ENCODE measurements at places on chromosomes 7 and 10.

- no peak for DNase-seq
Observed at GRCh38 chr10:62637249-62638061, 167.1 kb upstream of the ADO start.

DNA sequence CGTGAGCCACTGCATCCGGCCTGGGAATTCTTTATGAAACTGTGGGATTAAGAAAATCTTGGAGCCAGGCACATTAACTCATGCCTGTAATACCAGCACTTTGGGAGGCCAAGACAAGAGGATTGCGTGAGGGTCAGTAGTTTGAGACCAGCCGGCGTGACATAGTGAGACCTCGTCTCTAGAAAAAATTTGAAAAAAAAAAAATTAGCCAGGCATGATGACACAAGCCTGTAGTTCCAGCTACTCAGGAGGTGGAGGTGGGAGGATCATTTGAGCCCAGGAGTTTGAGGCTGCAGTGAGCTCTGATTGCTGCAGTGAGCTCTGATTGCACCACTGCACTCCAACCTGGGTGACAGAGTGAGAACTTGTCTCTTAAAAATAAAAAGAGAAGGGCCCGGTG is 69.8 kb downstream of the SUGCT start:
- DNase-seq, result no peak

DNA sequence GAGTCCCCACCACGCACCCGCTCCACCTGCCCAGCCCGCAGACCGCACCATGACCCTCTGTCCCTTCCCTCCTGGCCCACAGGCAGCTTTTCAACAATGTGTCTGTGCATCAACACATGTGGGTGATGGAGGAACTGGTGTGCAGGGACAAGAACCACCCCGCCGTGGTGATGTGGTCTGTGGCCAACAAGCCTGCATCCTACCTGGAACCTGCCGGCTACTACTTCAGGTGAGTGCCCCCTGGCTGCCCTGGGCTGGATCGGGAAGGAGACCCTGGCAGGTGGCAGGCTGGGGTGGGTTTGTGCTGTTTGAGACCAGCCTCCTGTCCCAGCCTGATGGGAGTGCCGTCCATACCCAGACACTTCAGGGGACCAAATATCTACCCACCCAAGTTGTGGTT is 69.6 kb downstream of the ZNF727 start:
- DNase-seq, result no peak

DNA sequence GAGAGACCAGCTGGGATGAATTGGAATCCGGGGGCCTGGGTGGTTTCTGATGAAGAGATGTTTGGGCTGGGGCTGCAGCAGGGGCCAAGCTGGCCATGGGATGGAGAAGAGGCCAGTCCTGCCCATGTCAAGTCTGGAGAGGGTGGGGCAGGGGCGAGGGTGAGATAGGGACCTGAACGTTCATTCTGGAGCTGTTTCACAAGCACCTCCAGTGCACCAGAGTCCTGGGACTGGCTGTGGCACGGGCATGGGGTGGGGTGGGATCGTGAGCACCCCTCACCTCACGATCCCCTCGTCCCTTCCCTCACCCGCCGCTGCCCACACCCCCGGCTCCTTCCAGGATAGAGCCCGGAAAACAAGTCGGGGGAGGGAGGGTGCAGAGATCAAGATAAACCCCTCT is 25.8 kb upstream of the PSMG3 start:
- DNase-seq, result no peak

GRCh38 chr7:47256016-47256415 is 325.9 kb downstream of the TNS3 start:
- no peak for DNase-seq

- DNase-seq, result no peak
Observed at GRCh38 chr7:13692548-13692947, 296.9 kb downstream of the ETV1 start.

- DNase-seq, result peak; percentile 89
Observed at GRCh38 chr7:2399848-2400587, 3.4 kb upstream of the CHST12 start.

DNA sequence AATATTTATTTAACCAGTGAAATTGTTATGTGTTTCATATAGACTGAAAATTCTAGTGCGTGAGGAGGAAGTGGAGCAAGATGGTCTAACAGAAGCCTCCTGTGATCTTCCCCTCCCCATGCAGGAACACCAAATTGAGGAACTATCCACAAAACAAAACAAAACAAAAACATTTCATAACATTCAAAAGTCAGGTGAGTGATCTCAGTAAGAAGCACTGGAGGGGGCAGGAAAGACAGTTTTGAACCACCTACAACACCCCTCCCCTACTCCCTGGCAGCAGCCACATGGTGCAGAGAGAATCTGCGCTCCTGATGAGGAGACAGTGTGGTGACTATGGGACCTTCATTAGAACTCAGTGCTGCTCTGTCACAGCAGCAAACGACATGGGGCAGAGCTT is 221.9 kb upstream of the SEMA3C start:
- no peak for DNase-seq

GRCh38 chr7:39429421-39429820 is 136.8 kb upstream of the YAE1 start:
- DNase-seq, result no peak

DNA sequence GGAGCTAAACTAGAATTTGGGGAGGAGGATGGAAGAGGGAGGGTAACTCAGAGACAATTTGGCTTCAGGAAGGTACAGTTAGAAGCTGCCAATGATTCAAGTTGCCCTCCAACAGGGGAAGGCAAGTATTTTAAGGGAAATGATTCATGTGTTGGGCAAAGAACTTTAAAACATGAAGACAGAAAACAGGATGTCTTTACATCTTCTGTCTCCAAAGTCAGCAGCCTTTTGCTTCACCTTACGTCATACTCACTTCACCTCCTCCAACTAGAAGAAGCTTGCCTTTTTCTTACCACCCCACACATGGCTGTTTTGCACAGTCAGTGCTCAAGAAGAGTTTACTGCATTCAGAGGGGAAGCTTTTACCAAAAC is 36.1 kb downstream of the PPP1R3C start:
- DNase-seq, result no peak

- DNase-seq, result no peak
Observed at GRCh38 chr7:36607721-36608095, 116.6 kb downstream of the AOAH start.

GRCh38 chr10:130805635-130806030 is 505.9 kb downstream of the TCERG1L start:
- no peak for DNase-seq

DNA sequence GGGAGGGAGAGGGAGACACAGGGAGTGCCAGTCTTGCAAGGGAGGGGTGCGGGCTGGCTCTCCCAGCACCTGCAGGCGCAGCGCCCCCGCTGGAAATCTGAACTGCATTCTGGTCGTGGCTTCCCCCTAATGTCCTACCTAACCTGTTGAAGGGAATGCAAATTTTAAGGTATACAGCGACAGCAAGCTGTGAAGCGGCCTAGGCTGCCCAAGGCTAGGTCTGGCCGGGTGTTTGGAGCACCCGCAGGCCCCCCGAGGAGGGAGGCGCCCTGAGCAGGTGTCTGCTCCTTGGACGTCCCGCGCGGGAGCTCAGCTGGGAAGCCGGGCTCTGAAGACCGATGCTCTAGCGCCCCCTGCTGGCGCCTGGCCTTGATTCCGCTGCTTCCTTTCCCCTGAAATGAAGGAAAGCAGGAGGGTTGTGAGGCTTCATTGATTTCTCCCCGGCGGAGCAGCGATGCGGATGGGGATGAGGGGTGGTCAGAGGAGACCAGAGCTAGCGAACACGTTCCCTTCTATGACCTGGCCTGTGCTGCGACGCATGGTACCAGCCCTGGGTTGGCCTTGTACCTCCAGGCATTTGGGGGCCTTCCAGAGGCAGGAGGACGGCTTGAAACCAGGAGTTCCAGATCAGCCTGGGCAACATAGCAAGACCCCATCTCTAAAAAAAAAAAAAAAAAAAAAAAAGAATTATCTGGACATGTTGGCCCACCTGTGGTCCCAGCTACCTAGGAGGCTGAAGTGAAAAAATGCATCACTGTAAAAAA is 601.3 kb downstream of the GALNT17 start:
- DNase-seq, result no peak

DNA sequence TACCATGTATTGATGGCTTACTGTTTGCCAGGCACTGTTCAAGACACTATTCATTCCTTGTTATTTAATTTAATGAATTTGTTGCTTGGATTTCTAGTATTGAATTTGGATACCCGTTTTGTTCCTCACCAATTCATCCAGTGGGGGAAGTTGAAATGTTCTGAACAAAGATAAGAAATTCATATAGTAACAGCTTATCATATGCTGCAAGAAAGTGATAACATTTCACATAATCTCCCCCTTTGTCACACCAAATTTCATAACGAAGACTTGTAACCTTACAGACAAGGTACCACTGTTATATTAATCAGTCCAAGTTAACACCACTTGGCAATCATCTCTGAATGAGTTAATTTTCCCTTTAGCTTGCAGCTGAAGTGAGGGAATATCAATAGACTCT is 42.1 kb downstream of the SCIN start:
- no peak for DNase-seq

DNA sequence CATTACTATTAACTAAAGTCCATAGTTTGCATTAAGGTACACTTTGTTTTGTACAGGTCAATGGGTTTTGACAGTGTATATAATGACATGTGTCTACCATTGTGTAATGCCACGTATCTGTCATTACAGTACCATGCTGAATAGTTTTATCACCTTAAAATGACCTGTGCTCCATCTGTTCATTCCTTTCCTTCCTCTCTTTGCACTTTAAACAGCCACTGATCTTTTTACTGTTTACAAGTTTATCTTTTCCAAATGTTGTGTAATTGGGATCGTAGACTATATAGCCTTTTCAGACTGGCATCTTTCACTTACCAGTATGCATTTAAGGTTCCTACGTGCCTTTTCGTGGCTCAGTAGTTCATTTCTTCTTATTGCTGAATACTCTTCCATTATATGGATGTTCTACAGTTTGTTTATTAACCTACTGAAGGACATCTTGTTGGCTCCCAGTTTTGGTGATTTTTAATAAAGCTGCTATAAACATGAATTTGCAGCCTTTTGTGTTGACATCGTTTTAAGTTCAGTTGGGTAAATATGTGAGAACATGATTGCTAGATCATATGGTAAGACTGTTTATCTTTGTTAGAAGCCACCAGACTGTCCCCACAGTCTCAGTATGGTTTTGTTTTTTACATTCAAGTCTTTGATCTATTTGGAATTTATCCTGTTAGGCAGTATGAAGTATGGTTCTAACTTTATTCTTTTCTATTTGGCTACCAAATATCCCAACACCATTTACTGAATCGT is 24.7 kb downstream of the STAM start:
- DNase-seq, result no peak

DNA sequence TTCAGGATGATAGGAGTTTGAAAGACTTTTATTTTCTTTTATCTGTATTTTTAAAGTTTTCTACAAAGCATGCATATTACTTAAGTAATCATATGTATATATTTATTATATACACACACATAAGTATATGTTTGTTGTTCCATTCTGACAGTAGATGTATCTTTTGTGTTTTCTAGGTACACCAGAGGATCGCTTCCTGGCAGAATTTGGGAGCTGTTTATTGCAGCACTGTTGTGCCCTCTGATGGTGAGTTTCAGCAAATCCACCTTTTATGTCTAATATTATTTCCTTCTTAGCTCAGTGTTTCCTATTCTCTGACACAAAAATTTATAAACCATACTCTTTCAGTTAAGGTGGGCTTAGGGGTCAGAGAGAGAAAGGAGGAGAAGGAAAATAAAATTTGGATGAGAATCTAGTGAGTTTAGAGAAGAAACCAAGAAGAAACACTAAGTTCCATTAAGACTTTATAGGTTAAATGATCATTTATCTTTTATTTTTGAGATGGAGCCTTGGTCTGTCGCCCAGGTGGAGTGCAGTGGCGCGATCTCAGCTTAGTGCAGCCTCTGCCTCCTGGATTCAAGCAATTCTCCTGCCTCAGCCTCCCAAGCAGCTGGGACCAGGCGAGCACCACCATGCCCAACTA is 59.2 kb upstream of the OIT3 start:
- DNase-seq, result peak; percentile 40

DNA sequence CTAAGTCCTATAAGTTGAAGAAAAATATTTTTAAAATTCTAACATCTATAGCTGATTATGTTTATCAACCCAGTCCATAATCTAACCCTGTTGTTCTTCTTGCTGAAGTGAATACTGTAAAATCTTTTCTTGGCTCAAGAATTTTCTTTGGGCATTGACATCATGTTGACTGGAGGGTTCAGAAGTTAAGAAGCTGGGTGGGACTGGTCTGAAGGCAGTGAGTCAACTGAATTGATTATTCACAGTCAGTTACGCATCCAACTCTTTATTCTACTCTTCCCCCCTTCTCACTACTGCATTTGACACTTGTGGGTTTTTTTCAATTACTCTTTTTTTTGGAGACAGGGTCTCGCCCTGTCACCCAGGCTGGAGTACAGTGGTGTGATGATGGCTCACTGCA is 31.0 kb downstream of the DENND2A start:
- DNase-seq, result no peak

DNA sequence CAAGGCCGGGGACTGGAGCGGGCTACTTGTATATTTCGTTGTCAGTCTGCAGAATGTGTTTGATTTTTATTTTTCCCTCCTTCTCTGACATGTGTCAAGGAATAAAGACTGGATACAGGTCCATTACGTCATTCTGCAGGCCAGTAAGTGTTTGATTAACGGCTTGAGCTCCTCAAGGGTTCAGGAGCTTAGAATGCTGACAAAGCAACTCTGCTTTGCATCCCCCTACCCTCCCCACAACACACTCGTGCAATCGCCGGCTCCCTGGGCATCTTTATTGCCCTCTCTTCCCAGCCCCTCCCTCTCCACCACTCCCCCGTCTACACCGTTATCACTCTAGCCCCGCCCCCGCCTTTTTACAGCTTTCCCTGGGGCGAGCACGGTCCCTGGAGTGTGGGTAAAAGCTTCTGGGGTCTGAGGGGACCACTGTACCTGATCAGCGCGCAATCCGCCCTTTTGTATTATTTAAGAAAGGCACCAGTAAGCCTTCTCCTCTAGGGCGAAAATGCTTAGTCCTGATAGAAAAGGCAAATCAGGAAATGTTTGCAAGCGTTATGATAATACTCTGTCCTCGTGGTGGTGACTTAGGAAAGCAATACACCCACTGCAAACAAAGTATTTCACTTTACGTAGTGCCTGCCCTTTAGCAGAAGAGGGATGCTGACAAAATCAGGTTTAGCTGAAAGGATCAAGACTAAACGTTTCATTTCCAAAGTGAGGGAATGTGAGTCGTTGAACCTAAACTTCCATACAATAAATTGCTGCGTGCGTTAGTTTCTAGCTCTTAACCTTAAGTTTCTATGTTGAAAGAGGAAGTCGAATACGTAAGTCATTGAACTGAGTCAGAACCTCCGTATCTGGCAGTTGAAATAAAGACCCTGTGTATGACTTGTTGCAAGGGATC is 1.4 kb upstream of the CREB5 start:
- DNase-seq, result no peak

- DNase-seq, result no peak
Observed at GRCh38 chr7:72446591-72447462, 34.7 kb upstream of the CALN1 start.

- peak; percentile 17 for DNase-seq
Observed at GRCh38 chr10:4512671-4513240, 313.3 kb upstream of the AKR1E2 start.

DNA sequence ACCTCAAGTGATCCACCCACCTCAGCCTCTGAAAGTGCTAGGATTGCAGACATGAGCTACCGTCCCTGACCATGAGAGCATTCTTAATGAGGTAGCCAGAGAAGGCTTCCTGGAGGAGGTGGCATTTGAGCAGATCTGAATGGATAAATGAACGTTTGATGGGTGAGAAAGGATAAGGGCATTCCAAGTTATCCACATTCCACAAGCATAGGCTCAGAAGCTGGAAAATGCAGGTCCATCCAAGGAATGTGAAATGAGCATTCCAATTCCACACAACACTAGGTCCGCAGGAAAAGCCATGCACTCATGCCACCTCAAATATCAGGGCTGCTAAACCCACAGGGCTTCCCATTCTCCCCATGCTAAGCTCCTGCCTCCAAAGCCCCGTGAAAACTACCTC is 17.0 kb downstream of the TMEM130 start:
- no peak for DNase-seq

Data from AG09309 (cell line).